ENCODE measurements at places on chromosomes 3 and 15.
A peak's percentile ranks its signal among the peaks of the same experiment; 100 is the strongest.

GRCh38 chr15:40051616-40052415 is 12.8 kb upstream of the SRP14 start:
- DNase-seq: no peak

- DNase-seq: no peak
These were observed 75.7 kb downstream of the SMAD6 start for GRCh38 chr15:66777596-66778313.

GRCh38 chr3:195075941-195076875 is 194.8 kb downstream of the XXYLT1 start:
- DNase-seq: no peak

GRCh38 chr15:95051861-95052260 is 820.5 kb downstream of the MCTP2 start:
- no peak for DNase-seq

DNA sequence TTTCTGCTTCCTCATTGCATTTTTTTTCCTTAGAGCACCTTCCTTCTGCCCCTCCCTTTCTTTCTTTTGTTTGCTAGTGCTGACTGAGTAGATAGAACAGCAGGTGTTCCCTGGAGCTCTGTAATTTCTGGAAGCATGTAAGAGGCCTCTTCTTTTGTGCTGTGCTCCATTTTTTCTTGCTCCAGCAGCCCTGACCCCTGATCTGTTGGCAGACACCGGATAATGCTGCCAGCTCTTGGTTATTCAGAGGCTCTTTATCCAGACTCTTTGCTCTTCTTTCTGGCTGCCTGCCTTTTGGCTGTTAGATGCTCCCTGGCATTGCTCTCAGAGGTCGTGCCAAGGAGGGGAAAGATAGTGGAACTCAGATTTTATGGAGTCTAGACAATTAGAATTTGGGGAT is 104.4 kb upstream of the RBMS3 start:
- peak; percentile 49 for DNase-seq

DNA sequence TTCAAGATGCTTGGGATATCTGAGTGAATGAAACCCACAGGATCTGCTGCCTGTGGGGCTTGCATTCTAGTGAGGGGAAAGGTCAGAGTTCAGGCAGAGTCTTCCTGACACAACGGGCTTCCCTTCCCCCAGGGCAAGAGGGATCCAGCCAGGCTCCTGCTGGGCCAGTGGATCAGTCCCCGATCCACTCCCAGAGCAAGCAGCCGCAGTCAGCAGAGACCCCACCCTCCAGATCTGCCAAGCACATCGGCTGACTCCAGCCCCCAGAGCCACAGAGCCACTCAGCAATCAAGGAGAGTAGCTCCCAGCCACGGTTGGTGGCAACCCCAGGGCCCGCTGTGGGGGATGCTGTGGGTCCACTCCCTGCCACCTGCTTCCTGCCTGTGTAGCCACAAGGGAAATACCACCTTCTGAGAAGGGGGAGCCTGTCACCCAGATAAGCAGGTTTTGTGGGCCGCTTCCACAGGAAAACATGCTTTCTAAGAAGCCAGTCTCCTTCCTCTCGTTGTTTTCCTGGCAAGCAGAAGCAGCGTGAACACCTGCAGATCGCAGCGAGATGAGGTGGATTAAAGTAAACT is 44.9 kb downstream of the CPN2 start:
- DNase-seq: no peak

DNA sequence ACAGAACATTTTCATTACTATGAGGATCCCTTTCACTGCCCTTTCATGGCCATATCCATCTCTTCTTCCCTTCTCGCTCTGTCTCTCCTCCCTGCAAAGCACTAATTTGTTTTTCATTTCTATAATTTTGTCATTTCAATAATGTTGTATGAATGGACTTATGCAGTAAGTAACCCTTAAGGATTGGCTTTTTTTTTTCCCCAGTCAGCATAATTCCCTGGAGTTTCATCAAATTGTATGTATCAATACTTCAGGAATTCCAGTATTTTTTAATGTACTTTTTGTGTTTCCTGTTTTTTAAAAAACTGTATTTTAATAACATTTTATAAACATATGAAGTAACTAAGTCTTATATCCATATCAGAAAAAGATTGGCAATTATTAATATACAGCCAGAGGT is 1016.0 kb upstream of the SEMA6D start:
- no peak for DNase-seq

GRCh38 chr3:43213631-43214030 is 72.7 kb upstream of the SNRK start:
- no peak for DNase-seq
